Fibroblast of lung (primary cell): ENCODE measurements at places on chromosomes 4 and X. TPM values are rescaled to one million over a fixed set of nuclear protein-coding genes. Genes with fewer than 3 reads are reported as not detected.
A peak's percentile ranks its signal among the peaks of the same experiment; 100 is the strongest.

DNA sequence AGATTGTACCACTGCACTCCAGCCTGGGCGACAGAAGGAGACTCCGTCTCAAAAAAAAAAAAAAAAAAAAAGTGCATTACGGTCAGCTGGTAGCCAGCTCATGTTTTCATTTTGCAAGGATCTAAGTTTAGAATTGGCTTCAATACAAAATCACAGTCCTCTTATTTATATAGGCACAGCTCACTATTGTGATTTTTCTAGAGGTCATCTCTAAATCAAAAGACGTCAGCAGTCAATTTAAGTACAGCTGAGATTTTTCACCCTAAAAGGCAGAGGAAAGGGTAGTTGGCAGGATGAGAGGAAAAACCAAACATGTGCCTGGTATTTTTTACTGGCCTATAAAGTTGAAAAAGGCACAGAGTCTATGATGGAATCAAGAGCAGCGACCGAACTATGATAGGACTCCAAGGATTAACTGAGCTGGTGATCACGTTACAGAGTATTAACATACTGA is 30.8 kb downstream of the ASB5 start:
- DNase-seq = peak; percentile 87

The CT45A5 gene
- polyA plus RNA-seq = not detected in 2 replicates

DNA sequence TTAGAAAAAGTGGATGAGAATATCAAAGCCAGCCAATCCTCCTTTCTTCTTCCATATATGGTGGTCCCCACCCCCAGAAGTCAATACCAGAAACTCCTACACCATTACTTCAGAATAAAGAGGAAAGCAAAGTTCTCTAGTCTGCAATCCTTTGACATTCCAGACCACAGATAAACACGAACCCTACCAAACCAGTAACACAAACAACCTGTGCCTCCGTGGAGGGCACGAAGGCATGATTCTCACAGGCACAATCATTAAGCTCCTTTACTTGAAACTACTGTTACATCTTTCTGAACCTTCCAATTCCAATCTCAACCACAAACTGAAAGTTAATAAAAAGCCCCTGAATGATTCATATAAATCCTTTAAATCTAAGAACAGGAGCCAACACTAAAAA is 16.3 kb downstream of the MAML3 start:
- peak; percentile 82 for DNase-seq

The ESX1 gene
- not detected in 2 replicates for polyA plus RNA-seq

GRCh38 chr4:40058121-40058520 is 1.5 kb downstream of the N4BP2 start:
- no peak for DNase-seq

DNA sequence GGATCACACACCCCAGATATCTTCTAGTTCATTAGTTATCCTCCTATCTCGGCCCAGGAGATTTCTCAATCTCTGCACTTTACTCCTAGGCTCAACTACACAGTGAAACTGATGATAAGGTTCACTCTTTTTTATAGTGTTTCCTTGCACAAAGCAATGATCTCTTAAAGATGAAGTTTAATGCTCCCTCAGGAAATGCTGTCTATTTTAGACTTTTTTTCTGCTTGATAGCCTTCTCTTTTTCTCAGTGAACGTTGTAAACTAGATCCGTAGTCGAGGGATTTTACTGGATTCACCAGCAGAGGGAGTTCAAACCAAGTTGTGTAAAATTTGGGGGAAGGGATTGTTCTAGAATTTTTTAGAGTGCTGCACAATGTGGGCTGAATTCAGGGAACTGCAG is 269.6 kb downstream of the GBA3 start:
- peak; percentile 59 for DNase-seq

The ADGRG2 gene
- 0.03 and 0.05 TPM in 2 replicates for polyA plus RNA-seq

DNA sequence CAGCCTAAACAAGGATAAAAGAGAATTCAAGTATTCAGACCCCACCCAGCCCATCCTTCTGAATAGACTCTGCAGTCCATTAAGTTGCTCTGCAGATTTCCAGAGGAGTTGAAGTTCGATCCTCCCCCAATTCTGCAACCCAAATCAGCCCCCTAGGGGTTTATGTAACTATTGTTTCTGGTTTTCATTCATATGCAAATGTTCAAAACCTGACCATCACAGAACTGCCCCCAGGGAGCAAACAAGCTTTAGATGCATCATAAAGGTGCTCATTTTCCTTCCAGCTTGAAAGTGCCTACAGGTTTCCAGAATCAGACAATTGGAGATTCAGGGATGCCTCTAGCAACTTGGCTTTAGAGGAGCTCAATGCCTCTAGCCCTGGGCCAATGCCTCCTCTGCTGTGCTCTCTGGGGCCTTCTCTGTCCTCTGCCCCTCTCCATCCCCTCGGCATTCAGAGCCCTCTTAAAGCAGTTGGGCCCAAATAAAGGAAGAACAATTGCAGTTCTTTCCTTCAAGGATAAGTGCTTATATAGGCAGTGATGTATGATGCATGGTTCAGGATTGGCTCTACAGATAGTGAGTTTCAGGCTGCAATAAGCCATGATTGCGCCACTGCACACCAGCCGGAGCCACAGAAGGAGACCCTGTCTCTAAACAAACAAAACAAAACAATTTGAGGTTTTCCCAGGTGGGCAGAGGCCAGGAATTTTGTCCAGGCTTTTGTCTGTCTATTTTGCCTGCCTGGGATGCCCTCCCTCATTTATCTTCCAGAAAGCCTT is 23.5 kb upstream of the SPINK2 start:
- DNase-seq = no peak

The TIMM8A gene
- polyA plus RNA-seq = 7.7 and 12.0 TPM in 2 replicates

The TACC3 gene
- polyA plus RNA-seq = 10.2 and 43.2 TPM in 2 replicates

DNA sequence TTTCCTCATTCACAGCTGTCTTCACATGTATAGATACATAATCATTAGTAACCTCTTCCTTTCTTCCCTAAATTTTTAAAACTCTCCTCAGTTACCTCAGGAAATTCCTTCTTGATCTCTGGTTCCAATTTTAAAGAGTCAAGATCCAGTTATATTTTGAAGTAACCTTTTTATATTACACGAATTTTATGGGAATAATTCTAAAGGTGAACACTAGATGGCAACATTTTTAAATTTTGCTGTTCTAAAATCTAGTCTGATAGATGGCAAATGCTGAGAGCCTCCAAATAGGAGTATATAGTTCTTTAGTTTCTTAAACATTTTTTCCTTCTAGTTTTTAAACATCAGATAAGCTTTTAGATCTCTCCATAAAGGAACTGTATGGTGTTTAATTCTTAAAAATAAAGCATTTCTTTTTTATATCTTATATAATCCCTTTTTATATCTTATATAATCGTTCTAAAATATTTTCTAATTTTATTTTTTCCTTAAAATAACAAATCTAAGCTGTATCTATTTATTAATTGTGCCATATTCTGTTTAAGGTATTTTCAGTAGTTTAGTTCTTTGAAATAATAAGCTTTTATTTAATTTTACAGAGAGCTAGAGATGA is 37.9 kb upstream of the PAPSS1 start:
- peak; percentile 65 for DNase-seq

DNA sequence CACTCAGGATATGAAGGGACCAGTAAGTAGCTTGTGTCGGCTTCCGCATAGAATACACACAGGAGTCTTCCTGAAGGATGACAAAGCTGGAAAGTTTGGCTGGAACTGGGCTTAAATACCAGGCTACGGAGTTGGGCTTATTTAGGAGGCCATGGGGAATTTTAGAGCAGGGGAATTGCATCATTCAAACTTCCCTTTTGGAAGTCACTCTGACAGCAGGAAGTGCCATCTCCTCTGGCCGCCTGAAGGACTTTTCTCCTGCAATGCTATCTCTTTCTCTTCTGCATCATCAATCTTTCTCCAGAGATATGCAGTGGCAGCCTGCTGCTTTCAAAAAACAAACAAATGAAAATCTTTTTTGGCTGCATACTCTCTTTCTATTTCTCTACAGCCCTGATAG is 48.4 kb upstream of the PAK3 start:
- DNase-seq = no peak

- peak; percentile 2 for DNase-seq
These were observed 691.5 kb upstream of the HTR2C start for GRCh38 chrX:113892401-113892800.

The IL13RA1 gene
- 56.1 and 104 TPM in 2 replicates for polyA plus RNA-seq

DNA sequence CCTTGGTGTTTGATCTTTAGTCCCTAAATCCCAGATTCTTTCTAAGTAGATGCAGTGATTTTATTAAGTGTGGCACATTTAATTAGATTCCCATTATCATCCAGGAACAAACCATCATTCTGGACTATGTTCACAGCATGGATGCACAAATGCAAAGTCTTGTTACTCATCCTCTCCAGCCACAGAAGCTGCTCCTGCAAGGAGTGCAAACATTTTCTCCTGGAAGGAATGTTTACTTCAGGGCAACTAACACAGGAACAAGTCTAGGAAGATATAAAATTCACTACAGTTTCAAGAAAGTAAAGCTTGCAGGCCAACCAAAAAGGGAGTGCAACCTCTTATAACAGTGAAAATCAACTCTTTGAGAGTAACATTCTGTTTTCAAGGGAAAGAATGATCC is 106.0 kb downstream of the IQCM start:
- DNase-seq = no peak

DNA sequence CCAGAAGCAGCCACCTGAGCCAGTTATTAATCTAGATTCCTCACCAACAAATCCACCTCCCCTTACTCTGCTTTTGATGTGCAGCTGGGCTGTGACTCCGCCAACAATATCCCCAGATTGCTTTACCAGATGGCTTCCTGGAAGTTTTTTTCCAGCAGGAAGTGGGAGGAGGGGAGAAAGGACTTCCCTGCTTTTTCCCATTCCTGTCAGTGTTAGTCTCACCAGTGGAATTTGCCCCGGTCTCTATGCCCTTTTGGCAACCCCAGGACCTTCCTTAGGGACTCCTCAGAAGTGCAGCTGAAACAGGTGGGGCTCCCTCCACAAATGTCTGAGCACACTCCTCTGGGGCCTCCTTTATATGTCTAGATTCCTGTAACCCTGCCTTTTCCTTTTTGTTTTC is 465.2 kb upstream of the IGFBP7 start:
- no peak for DNase-seq

- DNase-seq = peak; percentile 84
These were observed at the start of gene PDGFRA for GRCh38 chr4:54228961-54229501. Gene PDGFRA, plus strand, starts transcription at chr4:54229293. Its CDS starts 29,476 bp downstream, at chr4:54258769.

DNA sequence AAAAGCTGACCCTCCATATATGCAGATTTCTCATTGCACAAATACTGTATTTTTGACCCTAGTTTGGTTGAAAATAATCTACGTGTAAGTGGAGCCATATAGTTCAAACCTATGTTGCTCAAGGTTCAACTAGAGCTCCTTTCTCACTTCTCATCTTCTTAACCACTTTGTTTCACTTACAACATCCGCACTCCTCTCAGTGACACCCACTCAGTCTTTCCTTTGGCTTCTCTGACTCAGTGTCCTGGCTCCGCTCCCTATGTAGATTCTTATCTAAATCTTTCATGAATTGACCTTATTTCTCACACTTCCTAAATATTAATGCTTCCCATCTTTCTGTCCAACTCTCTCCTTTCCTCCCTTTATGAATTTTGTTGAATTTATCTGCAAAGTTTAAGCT is 32.9 kb upstream of the DKK2 start:
- peak; percentile 66 for DNase-seq

GRCh38 chrX:21374994-21375707 is 933 bp downstream of the CNKSR2 start:
- no peak for DNase-seq

DNA sequence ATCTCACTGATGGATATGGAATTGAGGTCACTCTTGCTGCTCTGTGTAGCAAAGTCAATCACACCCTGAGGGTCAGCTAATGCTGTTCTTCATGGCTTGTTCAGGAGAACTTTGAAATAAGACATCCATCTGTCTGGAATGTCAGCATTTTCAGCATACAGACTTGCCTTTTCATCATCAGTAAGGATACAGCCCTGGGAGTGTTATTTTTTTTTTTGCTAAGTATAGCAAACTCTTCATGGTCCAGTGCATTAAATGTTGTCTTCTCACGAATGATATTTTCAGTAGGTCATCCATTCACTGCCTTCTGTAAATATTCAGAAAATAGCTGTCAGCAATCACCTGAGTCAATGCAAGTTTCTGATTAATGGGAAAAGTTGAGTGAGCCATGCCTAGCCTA is 268.8 kb upstream of the SMIM31 start:
- no peak for DNase-seq

DNA sequence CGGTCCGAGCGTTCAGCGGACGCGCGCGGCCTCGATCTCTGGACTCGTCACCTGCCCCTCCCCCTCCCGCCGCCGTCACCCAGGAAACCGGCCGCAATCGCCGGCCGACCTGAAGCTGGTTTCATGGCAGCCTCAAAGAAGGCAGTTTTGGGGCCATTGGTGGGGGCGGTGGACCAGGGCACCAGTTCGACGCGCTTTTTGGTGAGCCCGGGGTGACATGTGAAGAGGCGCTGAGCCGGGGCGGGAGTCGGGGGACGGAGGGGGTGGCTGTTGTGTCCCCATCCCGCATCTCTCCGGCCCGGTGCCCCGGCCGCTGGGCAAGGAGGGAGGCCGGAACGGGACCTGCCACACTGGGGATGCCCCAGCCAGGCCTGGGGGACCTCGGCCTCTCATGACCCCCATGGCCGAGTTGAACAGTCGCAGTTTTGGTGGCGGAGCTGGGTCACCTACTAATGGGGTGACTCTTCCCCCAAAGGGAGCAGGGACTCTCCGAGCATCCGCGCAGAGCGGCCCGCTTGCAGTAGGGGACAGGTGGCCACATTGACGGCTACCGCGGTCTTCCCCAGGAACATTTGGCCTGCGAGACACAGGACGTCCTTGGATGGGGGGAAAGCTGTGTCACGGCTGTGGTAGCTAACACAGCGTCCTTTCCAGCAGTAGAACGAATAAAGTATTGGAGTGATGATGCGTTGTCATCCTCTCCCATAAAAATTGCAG is at the start of gene GK:
TSS of gene GK (plus strand) at position 9 of the 717 bp plus-strand sequence. CDS start at position 124, 115 bp downstream.
- peak; percentile 23 for DNase-seq

DNA sequence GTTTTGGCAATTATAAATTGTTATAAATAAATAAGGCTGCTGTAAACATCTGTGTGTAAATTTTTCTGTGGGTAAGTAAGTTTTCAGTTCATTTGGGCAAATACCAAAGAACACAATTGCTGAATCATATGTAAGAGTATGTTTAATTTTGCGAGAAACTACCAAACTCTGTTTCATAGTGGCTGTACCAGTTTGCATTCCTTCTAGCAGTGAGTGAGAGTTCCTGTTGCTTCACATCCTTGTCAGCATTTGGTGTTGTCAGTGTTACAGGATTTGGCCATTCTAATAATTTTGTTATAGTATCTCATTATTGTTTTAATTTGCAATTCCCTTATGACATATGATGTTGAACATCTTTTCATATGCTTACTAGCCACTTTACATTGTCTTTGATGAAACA is 48.4 kb downstream of the ARFIP1 start:
- peak; percentile 11 for DNase-seq

The LRRC66 gene
- polyA plus RNA-seq = 0.17 and 0.27 TPM in 2 replicates

DNA sequence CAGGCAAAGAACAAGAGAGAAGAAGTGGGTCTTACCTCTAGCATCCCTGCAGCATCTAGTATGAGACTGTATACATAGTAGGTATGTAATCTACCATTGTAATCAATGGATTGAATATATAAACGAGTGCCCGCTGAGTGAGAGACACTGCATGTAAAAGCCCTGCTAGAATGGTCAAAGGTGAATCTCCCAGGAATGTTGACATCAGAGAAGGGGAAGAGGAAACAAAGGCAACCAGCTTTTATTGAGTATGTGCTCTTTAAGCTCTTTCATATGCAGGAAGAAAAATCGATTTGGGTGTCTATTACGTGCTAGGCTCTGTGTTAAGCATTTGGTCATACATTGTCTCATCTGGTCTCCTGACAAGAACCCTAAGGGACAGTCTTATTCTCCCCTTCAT is 91.9 kb upstream of the KLHL13 start:
- no peak for DNase-seq

The RAB9B gene
- polyA plus RNA-seq = 0.47 and 0.90 TPM in 2 replicates

GRCh38 chr4:105193536-105193935 is 46.9 kb downstream of the TET2 start:
- DNase-seq = no peak

The TMEM150C gene
- 0.21 and 0.24 TPM in 2 replicates for polyA plus RNA-seq

GRCh38 chr4:25423548-25423947 is 46.5 kb downstream of the ANAPC4 start:
- no peak for DNase-seq

The EGF gene
- polyA plus RNA-seq = 0.07 and 0.59 TPM in 2 replicates
